ENCODE measurements at places on chromosomes 7 and 10.

GRCh38 chr7:6461946-6462550, 14.3 kb upstream of the DAGLB start:
- DNase-seq = no peak
- H3K27ac ChIP-seq = no peak overlapping the region
- no peak overlapping the region for H3K4me3 ChIP-seq
- no peaks in the 10 kb centered on the region for H3K27me3 ChIP-seq
- H3K4me1 ChIP-seq = no peaks in the 10 kb centered on the region
- H3K36me3 ChIP-seq = peaks cover 71% of the 10 kb centered on the region

- H3K4me3 ChIP-seq = no peak overlapping the region
- no peak overlapping the region for H3K27ac ChIP-seq
- DNase-seq = no peak
- no peaks in the 10 kb centered on the region for H3K4me1 ChIP-seq
- H3K27me3 ChIP-seq = no peaks in the 10 kb centered on the region
- H3K36me3 ChIP-seq = no peaks in the 10 kb centered on the region
These were observed 142.7 kb downstream of the CCDC71L start for GRCh38 chr7:106518239-106518638.

- H3K27me3 ChIP-seq = no peaks in the 10 kb centered on the region
- H3K27ac ChIP-seq = peak overlapping the region; percentile 24
- H3K4me1 ChIP-seq = peaks cover 14% of the 10 kb centered on the region
- no peaks in the 10 kb centered on the region for H3K36me3 ChIP-seq
These were observed 19.7 kb upstream of the CCSER2 start for GRCh38 chr10:84308481-84309304.

- H3K4me1 ChIP-seq = peaks cover 14% of the 10 kb centered on the region
- no peak for DNase-seq
- H3K27me3 ChIP-seq = no peaks in the 10 kb centered on the region
- H3K4me3 ChIP-seq = no peak overlapping the region
- peaks cover 3% of the 10 kb centered on the region for H3K36me3 ChIP-seq
These were observed 122.7 kb downstream of the MAD1L1 start for GRCh38 chr7:2109936-2110609.

DNA sequence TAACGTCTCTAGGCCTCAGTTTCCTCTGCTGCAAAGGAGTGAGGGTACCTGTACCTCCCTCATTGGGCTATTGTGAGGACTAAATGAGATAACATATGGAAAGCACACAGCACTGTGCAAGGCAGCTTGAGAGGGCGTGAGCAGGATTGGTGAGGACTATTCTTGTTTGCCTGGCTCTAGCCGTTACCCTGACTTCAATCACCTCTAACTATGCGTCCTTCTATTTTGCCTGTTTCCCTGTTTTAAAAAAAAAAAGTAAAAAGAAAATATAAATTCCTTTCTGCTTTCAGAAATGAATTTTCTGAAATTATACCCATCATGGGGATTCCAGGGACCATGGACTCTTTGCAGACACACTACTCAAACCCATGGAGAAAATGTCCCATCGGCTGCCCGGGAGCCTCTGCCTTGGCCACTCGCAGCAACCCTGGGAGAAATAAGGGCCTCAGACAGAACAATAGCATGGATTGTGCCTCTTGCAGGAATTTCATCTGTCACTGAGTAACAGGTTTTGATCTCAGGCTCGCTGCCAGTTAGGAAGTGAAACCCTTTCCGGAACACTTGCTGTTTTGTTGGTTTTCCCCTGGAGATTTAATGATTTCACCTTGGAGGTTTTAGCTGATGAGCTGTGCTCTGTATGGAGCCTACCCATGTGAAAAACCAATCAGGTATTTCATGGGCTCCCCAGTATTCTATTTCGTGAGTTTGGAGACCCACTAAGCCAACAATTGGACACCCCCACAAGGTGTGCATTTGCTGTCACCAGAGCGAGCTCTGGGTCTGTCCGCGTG, 55.6 kb downstream of the STEAP1B start:
- peak overlapping the region; percentile 48 for H3K27ac ChIP-seq
- peak; percentile 57 for DNase-seq
- H3K36me3 ChIP-seq = no peaks in the 10 kb centered on the region
- no peaks in the 10 kb centered on the region for H3K27me3 ChIP-seq

Data from esophagus muscularis mucosa (tissue), 4 donors.